H7 (cell line): ENCODE measurements at places on chromosomes 12 and 14. TPM values are rescaled to one million over a fixed set of nuclear protein-coding genes. Genes with fewer than 3 reads are reported as not detected.

DNA sequence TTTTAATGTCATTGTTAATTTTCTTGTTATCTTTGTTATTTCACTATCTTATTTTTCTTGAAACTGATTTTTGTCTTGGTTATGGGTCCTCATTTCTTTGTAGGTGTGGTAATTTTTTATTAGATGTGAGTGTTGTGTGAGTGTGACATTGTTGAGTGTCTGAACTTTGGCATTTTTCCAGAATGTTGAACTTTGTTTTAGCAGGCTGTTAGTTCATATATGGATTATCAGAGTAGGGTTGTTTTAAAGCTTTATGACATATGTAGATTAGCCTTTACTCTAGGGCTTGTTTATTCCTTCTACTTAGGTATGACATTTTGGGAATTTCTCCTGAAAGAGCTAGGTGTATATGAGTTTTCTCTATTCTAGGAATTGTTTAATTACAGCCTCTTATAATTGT is 103.9 kb downstream of the ARID2 start:
- no peak for DNase-seq

GRCh38 chr14:21229821-21230220 is 39.4 kb downstream of the HNRNPC start:
- no peak for DNase-seq

DNA sequence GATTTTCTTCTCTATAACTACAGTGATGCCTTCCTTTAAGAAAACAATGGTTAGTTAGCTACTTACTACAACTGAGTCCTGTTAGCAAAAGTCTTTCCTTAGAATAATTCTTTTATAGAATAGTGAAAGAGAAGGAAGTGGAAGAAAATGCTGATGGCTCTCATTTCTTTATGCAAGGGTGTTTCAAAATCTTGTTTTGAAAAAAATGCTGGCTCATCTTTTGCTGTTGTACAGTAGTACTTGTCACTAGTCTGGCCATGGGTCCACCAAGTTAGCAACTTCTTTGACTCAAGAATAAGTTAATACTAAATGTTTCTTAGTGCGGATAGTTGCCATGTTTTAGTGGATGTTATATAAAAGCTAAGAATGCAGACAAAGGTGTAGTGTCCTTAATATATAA is 225.4 kb downstream of the PTPRO start:
- no peak for DNase-seq

DNA sequence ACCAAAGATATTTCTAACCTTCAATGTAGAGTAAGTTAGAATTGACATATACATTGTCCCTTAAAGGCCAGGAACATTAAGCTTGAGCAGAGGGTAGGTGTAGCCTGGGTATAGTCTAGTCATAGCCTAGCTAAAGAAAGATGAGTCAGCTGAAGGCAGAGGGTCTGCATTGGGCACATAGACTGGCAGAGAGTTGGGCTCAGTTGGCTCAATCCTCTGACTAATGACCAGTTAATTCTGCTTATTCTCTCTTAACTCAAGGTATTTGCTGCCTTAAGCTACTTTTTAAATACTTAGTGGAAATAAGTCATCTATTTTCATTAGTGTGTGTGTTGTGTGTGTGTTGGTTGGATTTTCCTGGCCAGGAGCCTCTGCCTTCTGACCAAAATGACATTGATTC is 467.1 kb downstream of the RAD51B start:
- no peak for DNase-seq

GRCh38 chr12:124650912-124651311 is 83.5 kb upstream of the NCOR2 start:
- DNase-seq = no peak

GRCh38 chr14:23143911-23144310 is 24.9 kb upstream of the CEBPE start:
- no peak for DNase-seq

GRCh38 chr14:61977217-61977616 is 215.0 kb downstream of the SNAPC1 start:
- DNase-seq = no peak

DNA sequence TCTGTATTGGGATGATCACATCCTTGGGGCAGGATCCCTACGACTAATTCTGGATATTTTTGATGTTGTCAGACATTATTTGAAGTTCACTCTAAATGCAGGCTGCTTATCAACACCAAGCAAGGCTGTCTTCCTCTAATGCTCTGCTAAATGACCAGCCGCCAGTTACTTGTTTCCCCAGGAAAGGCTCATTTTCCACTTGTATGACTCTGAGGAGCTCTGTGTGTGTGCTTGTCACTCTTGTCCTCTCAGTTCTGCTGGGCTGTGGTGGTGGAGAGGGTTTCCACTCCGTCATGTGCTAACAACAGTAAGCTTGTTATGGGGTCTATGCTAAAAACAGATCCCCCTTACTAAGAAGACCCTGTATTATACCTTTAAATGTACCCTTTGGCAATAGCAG is 42.1 kb downstream of the ATL1 start:
- DNase-seq = no peak

GRCh38 chr12:62758216-62758615 is 176.7 kb downstream of the PPM1H start:
- no peak for DNase-seq

DNA sequence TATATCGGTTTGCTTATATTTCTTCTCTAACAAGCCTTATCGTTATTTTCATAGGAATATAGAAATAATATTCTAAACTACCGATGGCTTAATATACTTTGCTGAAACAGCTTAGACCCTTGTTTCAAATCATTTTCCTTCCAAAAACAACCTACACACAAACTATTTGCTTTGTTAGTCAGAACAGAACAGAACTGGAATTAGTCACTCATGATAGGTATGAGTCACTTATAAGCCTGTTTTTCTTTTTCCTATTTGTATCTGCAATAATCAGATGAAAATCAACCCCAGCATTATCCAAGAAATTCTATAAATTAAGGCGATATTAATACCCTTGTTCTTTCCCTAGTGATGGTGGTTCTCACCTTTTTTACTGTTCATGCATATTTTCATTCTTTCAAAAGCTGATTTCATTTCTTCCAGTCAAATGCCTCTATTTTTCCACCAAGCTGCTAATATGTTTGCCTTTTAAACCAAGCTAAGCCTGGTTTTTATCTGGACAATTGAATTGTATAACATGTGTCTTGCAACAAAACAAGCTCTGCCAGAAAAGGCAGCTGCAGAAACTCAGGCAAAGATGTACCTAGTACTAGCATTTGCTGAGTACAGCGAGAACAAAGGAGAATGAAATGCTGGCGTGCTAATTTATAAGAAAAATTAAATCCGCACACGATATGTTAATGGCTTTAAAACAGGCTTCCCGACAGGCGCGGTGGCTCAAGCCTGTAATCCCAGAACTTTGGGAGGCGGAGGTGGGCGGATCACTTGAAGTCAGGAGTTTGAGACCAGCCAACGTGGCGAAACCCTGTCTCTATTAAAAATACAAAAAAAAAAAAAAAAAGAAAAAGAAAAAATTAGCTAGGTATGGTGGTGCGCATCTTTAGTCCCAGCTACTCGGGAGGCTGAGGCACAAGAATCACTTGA is 1418.2 kb downstream of the AACS start:
- DNase-seq = no peak

- no peak for DNase-seq
Measured at GRCh38 chr14:51624955-51625569, 26.6 kb upstream of the FRMD6 start.

The RDH12 gene
- total RNA-seq = 0.48 and 1.1 TPM in 2 replicates

The CELA1 gene
- not detected in 2 replicates for total RNA-seq

The EXOC3L4 gene
- 0.21 TPM in 1 of 2 replicates, not detected in the other for total RNA-seq
